Retinal pigment epithelial cell (primary cell): ENCODE measurements at places on chromosomes 1 and 21.

DNA sequence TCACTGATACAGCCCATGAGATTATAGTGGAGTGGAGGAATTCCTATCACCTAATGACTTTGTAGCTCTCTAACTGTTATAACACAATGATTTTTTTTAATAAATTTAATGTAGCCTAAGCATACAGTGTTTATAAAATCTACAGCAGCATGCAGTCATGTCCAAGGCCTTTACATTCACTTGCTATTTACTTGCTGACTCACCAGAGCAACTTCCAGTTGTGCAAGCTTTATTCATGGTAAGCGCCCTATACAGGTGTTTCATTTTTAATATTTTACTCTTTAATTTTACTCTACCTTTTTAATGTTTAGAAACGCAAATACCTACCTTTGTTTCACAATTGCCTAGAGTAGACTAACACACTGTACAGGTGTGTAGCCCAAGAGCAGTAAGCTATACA lies 1652.2 kb downstream of the BRINP3 start:
- no peak for DNase-seq

DNA sequence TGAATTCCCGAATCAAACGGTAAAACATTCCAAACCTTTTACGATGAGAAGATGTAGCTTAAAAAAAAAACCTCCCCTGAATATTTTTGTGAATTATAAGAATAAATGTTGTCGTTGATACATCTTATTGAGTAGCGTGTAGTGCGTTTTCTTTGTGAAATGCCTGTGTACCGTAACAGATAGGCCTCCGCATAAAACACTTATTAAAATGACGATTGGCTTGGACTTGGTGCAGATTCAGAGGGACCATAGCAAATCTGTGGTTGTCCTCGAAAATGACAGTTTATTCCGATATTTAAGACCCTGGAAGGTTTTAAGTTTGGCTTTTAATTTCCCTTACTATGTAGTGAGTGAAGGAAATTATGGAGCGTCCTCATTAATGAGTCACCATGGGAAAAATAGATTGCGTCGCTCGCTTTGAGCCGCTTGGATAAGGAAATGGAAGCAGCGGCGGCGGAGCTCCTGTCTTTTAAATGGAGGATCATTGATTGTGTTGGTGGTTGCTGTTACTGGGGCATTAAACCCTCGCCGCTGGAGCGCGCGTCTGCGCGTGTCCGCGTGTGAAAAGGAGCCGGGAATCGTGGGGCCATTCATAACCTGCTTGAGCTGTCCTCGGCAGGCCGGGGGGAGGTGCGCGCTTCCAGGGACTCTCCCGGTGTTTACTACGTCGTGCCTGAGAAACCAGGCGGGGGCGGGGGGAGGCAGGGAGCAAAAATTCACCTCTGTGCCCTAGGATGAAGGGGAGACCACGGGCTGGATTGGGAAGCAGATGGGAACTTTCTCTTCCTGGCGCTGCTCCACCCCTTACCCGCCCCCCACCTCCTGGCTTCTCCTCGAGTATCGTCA lies 1.6 kb downstream of the SPEN start:
- peak; percentile 66 for DNase-seq

DNA sequence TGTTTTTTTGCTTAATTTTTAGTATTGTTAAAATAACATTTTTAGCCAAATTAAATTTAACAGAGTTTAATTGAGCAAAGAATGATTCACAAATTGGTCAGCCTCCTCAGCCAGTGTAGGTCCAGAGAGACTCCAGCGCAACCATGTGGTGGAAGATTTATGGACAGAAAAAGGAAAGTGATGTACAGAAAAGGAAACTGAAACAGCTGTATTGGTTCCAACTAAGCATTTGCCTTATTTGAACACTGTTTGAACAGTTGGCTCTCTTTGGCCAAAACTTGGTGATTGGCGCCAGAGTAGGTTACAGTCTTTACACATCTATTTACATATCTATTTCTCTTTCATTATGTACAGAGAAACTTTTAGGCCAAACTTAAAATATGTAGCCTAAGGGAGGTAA lies 19.4 kb downstream of the RPS6KC1 start:
- DNase-seq = no peak

DNA sequence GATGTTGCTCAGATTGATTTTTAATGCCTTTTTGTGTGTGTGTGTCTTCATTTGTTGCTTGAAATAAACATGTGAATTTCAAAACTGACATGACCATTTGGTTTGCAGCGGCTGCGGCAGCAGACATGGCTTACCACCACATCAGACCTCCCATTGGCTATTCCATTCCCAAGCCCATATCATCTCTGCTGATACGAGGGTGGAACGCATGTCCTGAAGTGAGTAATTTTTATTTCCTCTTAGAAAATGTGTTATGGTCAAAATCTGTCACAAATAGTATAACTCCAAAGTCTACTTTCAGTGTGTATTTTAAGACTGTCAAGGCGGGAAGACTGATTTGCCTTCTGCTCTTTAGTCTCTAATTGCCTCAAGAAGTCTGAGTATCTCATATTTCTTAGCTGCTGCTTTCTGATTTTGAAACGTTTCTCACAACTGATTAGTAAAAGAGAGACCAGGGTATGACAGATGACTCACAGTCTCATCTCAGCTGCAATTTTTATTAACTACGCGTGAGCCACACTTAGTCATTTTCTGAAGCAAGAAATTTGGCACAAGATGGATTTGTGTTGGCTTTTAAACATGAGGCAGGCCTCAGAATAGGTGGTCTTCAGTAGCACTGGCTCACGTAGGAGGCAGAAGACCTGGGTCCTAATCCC lies 49.0 kb downstream of the LRRC53 start:
- peak; percentile 64 for DNase-seq

- DNase-seq = no peak
Observed at GRCh38 chr1:94734963-94735901, 84.9 kb upstream of the SLC44A3 start.

DNA sequence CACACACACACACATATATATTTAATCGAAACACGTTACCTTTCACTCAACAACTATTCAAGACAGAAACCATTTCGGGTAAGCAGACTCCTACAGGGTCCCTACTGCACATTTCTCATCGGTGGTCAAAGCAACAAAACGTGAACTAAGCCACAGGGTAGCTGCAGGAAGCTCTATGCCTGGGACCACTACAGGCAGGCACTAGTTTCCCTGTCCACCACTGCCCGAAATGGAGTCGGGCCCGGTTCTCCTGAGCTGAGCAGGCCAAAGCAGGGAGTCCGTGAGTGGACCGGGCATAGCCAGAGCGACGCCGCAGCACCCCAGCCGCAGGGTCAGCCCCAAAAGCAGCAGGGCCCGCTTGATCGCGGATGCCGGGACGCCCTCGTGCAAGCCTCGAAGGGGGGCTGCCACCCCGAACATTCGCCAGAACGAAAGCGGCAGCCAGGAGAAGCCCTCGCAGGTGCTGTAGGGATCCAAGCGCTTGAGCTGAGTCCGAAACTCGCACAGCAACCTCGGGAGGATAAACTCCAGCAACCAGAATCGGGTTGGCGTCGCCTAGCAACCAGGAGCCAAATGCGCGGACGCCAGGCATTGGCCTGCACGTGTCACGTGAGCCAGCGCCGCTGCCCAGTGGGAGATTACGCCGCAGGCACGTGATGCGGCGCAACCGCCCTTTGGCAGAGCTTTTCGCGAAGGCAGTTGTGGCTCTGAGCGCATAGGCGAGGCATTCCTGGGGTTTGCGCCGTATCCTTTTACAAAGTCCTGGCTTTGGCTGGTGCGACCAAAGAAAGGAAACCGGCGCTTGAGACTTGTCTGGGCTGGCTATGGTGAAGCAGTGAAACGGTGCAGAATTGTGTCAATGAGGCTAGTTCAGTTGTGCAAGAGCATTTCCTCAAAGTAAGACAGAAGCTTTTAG lies 13.9 kb upstream of the DDI2 start:
- DNase-seq = peak; percentile 89

DNA sequence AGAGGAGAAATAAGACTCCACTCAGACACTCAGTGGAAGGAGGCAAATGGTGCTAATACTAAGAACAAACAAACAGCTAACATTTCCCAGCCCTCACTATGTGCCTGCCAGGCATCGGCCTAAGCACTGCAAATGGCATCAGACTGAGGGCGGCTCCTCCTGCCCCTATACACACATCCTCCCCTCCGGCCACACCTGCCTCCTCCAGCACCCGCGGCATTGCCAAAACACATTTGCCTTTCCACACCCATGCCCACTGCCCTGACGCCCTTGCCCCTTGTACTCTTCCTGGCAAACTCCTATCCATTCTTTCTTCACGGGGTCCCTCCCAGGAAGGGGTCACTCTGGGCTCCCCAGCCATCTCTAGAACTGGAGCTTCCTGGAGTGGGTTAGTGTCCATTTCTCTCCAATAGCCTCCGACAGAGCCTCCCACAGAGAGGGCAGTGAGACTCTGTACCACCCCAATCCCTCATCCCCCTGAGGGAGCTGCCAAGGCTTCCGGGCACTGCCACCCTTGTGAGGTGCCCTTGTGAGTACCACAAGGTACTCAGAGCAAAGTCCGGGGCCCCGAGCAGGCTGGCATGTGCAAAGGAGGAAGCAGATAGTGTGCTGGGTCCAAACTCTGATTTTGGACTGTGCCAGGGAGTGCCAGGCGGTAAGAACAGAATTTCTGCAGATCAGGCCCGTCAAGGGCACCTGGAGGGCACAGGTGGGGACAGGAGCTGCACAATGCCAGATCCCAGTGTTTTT lies 959 bp downstream of the AKR7A3 start:
- no peak for DNase-seq

DNA sequence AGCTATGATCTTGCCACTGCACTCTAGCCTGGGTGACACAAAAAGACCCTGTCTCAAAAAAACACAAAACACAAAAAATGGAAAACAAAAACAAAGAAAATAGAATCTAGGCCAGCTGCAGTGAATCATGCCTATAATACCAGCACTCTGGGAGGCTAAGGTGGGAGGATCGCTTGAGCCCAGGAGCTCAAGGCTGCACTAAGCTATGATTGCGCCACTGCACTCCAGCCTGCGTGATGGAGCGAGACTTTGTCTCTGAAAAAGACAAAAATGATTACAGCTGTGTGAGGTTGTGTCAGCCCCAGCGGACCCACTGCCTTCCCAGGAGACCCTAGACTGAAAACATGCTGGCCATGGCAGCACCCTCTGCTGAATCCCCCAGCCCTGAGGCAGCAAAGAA lies 80.2 kb upstream of the ZBTB40 start:
- DNase-seq = no peak

DNA sequence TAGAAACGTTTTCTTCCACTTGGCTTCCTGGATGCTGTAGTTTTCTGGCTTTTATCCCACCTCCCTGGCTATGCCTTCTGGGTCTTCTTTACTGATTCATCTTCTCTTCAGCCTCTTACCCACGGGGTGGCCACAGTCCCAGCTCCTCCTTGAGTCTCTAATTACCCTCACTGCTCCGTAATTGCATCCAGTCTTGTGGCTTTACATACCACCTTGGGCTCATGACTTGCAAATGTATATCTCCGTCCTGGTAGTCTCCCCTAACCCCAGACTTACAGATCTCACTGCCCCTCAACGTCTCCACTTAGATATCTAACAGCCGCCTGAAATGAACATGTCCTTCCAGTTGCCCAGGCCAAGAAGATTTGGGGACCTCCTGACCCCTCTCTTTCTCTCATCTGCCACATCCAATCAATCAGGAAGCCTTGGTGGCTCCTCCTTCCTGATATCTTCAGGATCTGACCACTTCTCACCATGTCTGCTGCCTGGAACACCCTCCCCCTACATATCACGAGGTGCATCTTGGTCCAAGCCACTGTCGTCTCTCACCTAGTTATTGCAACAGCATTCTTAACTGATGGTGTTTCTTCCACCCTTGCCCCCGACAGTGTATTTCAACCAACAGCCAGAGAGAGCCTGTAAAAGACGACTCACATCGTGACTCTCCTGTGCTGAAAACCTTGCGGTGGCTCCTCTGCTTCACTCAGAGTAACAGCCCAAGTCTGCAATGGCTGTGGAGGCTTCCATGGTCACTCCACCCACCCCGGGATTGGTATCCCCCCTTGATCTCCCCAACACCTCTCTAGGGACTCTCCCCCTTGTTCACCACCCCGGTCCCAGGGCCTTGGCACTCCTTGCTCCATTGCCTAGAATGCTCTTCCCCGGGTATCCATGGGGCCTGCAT lies 219.0 kb upstream of the POU3F1 start:
- no peak for DNase-seq

- DNase-seq = no peak
Observed at GRCh38 chr1:224252479-224252878, 69.4 kb downstream of the DEGS1 start.

DNA sequence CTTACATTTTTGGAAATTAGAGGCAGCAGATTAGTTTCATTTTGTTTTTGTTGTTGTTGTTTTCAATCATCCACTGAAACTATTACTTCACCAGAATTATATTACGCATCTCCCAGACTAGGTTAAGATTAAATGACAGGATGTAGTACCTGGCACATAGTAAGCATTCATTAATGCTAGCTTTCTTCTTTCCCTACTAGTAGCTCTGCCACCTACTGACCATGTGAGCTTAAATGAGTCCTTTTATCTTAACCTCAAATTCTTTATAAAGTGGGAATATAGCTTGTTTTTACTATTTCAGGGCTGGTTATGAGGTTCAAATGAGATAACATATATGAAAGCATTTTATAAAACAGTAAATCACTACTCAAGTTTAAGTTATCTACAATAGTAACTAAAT lies 10.2 kb upstream of the ASPM start:
- no peak for DNase-seq

DNA sequence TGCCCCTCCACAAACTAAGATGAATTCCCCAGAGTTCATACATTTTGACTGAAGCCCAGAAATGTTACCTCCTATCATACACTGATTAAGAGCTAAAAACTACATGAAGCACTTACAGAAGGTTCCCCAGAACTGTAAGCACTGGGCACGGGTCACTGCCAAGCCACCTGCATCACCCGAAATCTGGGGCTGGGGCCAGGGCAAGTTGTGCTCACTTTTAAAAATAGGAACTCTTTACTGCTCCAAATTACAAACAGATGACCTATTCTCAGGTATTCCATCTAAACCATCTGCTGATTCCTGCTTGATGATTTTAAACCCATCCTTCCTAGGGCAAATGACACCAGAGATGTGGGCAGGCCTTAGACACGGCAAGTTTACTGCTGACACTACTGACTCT lies 4.8 kb downstream of the SETD4 start:
- no peak for DNase-seq

DNA sequence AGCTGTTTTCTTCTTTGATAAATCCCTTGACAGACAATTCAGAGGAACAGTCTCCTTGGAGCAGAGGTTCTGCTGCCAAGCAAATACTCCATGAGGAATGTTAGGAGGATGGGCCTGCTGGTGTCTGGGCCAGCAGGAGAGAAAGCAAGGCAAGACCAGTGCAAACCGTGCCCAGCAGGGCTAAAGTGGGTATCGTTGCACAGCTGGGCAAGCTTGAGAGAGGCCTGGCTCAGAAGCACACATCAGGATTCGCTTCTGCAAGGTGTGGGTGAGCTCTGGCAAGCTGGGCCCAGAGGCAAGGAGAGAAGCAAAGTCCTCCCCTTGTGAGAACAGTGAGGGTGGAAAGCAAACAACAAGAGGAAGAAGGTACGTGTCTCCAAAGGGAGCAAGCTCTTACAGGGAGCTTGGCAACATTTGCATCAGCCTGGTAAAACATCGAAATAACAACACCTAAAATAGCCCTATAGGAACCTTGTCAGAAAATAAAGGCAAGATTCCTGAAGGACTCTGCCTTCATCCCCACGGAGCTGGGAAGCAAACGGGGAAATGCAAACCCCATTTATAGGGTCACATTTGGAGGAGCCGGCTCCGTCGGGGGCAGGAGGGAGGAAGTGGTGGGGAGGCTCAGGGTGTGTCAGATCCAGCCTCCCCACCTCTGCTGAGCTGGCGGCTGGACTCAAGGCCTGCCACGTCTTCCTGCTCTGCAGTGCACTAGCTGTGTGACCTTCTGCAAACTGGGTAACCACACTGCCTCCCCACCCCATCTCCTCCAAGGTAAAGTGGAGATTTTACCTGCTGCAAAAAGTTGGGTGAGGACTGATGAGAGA lies 62.3 kb upstream of the HIVEP3 start:
- DNase-seq = no peak

GRCh38 chr1:18155881-18156385 lies 48.3 kb downstream of the IGSF21 start:
- no peak for DNase-seq
